ENCODE measurements at places on chromosomes 6 and 20.

GRCh38 chr6:141406761-141407160 is 726.0 kb upstream of the GJE1 start:
- no peak for DNase-seq

GRCh38 chr6:135782546-135782945 is 69.0 kb upstream of the PDE7B start:
- no peak for DNase-seq

GRCh38 chr6:156851454-156851921 is 74.3 kb downstream of the ARID1B start:
- DNase-seq = no peak

DNA sequence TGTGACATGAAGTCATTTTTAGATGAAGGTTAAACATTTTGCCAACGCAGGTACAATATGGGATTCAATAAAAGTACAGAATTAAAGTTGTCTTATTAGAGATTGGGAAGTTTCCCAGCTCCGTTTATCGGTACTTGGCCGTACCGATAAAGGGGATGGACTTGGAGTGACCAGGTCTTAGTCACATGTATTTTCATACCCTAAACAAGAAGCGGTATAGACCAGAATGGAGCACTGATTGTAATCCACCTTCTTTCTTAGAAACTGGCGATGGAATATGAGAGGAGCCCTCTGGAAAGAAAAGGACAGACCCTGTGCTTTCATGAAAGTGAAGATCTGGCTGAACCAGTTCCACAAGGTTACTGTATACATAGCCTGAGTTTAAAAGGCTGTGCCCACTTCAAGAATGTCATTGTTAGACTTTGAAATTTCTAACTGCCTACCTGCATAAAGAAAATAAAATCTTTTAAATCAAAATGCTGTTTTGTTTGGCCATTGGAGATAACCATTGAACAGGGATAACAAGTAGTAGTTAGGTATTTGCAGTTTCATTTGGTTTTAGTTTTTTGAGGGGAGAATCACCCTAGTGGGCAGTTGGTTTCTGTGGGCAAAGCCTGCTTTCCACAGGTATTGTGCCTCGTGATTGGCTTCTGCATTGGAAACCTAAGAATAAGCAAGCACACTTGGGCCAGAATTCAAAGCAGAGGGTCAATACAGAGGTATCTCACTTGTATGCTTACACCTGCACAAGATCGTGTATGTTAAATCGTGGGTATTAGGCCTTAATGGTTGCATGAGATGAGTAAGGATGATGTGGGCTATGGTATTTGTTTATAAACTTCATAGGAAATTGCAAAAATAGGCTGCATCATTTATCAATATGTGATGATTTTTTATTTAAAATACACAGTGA is 11.2 kb upstream of the ZNFX1 start:
- DNase-seq = no peak

DNA sequence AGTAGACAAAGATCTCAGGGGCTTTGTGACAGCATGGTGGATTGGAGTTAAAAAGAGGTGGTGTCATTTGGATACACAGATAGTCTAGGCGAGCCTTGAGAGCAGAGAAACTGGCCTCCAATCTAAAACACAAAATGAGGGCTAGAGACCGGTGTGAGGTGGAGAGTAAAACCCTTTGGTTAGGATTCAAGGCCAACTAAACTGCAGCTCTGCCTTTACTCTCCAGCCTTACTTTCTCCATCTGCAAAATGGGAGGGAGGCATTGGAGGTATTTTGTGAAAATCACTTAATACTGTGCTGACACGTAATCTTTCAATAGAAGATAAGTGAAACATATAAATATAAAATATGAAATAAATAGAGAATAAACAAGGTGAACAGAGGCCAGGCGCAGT is 89.1 kb upstream of the QKI start:
- DNase-seq = no peak

DNA sequence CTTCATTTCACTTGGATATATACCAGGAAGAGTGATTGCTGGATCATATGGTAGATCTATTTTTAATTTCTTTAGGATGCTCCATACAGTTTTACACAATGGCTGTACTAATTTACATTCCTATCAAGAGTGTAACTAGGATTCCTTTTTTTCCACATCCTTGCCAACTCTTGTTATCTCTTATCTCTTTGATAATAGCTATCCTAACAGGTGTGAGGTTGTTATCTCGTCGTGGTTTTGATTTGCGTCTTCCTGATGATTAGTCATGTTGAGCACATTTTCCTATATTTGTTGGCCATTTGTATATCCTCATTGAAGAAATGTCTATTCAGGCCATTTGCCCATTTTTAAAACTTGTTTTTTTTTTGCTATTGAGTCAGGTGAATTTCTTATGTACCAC is 552.4 kb downstream of the RFPL4B start:
- DNase-seq = no peak

DNA sequence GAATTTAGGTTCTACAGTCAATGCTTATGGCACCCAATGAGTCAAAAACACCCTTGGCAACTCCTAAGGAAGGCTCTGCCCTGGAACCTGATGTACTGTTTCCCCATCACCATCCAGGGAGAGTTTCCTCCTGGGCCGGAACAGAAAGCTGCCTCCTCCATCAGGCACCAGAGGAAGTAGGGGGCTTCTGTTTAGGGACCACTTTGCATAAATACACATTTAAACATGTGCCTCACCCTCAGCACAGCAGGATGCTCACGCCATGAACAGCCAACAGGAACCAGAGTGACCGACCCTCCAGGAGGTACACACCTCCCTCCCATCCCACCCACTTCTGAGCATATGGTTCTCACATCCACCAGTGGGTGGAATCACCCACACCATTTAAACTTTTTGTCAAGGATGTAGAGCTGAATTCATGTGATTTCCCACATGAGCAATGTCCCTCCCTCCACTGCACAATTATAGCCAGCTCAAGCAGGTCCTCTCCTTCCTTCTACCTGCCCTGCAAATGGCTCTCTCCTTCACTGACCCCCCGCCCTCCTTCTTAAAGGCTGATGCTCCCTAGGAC is 14.8 kb downstream of the DDRGK1 start:
- DNase-seq = no peak

GRCh38 chr6:26319405-26320128 is 45.4 kb upstream of the BTN3A2 start:
- DNase-seq = no peak

- no peak for DNase-seq
Observed at GRCh38 chr6:3501826-3502500, 45.1 kb upstream of the SLC22A23 start.

DNA sequence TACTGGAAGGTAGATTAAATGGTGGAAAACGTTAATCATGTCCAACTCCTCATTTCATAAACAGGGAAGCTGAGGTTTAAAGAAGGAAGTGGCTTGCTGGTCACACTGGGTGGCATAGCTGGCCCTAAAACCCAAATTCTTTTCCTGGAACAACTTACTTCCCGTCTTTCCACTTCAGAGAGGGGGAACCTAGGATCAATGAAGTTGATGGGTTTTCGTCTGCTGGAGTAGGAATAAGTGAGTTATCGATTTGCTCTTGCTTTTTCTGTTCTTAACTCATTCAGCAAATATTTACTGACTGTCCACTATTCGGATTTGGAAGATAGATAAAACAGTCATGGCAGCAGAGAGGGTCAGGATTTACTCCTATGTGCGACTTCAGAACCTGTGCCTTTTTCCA is 1.2 kb upstream of the SYS1 start:
- DNase-seq = no peak

DNA sequence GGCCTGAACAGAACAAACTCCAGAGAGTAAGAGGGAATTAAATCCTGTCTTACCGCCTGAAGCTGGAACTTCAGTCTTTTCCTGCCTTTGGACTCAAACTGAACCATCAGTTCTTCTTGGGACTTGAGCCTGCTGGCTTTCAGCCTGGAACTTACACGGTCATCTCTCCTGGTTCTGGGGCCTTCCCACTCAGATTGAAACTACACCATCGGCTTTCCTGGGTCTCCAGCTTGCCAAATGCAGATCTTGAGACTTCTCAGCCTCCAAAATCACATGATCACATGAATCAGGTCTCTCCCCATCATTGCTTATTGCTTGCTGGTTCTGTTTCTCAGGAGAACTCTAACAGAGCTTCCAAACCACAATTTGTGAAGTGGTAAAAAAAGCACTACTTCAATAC is 276.3 kb downstream of the KIF16B start:
- no peak for DNase-seq

- DNase-seq = peak; percentile 84
Observed at GRCh38 chr6:31795616-31796298, at the start of gene VARS1. Gene VARS1, minus strand, starts transcription at chr6:31795752. Its CDS starts 535 bp downstream, at chr6:31795217.

DNA sequence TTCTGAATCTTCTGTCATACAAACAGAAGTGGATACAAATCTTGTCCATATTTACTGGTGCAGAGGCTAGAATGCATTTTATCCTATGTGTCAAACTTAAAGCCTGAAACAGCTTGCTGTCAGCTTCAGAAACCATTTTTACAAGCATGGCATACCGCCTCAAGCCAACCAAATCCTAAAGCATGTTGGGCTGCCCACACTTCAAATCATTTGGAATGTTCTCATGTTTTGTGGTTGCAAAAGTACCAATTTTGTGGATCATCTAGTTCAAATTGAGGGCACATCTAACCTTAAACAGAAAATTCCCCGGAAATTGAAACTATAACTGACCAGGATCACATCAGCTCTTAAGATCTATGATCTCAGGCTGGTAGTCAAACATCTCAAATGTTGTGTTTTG is 3.2 kb downstream of the GPR63 start:
- no peak for DNase-seq

GRCh38 chr6:89630488-89630887 is 8.1 kb downstream of the LYRM2 start:
- DNase-seq = no peak

DNA sequence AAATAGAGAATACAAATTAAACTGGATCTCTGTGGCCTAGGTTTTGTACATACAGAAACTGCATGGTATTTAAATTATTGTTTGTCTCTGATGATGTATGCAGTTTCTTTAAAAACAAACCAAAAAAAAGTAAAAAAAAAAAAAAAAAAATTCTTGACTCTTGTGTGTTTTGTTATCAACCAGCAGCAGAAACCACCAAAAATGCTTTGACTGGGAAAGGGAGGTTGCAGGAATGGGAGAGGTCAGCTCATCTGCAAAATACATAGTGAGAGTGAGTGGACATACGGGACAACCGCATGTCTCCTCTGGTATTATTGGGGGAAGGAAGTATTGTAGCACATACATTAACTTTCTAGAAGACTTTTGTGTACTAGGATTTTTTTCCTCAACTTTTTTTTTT is 38.0 kb downstream of the TBC1D7 start:
- no peak for DNase-seq

GRCh38 chr20:32685541-32686529 is 12.1 kb upstream of the C20orf203 start:
- DNase-seq = no peak

DNA sequence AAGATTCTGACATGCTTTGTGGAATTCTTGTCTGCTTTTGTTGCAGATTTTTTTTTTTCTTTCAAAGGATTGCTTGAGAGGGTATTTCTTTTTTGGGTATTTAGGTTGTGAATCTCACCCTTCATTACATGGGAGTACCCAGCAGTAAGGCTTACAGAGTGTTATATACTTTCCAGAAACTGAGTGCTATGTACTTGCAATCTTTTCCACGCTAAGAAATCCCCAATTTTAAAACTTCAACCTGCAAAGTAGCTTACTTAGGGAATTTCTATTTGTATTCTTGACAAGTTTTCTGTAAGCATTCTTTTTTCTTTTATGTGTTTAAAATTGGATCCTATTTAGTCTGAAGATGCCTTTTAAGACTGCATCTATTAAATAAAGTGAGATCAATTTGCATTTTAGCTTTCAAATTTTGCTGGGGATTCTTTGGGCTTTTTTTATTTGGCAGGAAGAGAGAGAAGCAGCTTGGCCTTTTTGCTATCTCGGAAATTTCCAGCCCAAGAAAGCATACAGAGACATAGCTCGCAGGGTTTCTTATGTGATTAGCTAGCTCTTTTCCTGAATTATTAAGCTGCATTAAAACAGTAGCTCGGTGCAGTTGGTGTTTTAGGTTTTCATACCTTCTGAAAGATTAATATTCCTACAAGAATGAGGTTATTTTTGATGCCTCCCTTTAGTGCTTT is 42.6 kb downstream of the KCNS1 start:
- no peak for DNase-seq

DNA sequence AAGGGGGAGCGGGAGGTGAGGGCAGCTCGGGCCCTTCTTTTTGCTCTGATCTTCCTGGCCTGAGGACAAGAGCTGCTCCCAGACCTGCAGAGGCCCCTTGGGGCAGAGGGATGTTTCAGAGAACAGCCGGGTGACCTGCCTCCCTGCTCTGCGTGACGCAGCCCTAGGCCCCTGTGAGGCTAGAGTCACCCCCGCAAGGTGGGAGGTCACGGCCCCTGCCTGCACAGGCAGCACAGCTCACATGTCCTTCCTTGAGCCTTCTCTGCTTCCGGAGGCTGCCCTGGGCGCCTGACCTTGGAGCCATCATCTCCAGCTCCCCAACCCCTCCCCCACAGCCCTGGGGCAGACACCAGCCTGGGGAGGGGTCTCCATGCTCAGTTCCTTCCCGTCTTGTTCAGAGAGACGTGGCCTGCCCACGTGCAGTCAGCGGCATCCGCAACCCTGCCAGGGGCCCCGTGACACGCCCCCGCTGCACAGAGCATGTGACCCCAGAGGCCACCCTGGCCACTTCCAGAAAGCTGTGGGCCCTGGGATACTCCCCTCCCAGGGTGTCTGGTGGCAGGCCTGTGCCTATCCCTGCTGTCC is at the start of gene BIRC7:
Gene BIRC7, plus strand, starts transcription at position 507 of the 585 bp plus-strand sequence. CDS start 192 bp downstream, outside the sequence.
- no peak for DNase-seq

GRCh38 chr6:68876792-68877493 is 241.9 kb downstream of the ADGRB3 start:
- DNase-seq = no peak

GRCh38 chr6:163860287-163861081 is 446.0 kb downstream of the QKI start:
- DNase-seq = no peak

DNA sequence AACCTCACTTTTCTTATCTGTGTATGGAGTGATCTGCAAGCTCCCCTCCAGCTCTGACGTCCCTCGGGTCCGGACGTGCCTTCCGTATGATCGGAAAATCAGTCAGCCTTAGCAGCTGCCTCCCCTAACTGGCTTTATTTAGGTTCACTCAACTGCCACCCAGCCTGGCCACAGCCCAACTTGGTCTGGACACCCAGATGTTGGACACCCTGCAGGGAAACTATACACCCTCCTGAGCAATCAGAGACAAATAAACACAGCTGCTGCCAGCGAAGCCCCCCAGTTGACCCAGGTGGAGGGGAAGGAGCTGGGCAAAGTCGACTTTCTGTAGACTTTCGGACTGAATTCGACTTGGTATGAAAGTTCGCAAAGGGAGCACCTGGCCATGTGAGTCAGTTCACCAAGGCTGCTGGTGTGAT is 28.9 kb downstream of the TBC1D7 start:
- no peak for DNase-seq

- DNase-seq = no peak
Observed at GRCh38 chr6:163565140-163565539, 150.6 kb downstream of the QKI start.

DNA sequence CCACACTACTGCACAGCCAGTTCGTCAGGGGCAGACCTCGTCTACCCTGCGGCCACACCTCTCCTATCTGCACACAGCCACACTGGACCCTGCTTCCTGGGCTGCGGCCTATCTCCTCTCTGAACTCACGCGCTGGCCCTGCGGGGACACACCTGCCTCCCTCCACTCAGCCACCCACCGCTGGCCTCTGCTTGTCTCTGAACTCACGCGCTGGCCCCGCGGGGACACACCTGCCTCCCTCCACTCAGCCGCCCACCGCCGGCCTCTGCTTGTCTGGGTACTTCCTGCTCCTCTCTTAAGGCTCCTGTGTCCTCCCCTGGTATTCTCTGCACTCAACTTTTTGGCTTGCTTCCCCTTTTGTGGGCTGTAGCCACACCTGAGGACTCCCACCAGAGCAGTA is 52.3 kb downstream of the HUS1B start:
- DNase-seq = no peak
